Left kidney (tissue), 8 donors: ENCODE measurements at places on chromosomes 16 and 17. TPM values are rescaled to one million over a fixed set of nuclear protein-coding genes. Genes with fewer than 3 reads are reported as not detected.

- DNase-seq, result no peak
Measured at GRCh38 chr17:73404246-73404645, 92.4 kb upstream of the CDC42EP4 start.

DNA sequence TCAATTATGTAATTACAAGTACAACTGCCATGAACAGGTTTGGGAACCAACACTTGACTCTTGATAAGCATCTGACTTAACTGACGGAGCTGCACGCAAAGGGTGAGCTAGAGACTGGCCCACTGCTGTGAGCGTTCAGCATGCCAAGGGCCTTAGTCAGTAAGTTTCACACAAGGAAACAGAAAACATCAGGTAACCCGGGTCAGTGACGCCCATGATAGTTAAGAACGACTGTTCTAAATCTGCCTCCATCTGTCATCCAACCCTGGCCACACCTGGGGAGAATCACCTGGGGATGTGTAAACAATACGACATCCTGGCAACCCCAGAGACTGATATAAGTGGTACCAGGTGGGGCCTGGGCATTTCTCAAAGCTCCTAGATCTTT is 12.3 kb downstream of the SMIM5 start:
- no peak for DNase-seq

DNA sequence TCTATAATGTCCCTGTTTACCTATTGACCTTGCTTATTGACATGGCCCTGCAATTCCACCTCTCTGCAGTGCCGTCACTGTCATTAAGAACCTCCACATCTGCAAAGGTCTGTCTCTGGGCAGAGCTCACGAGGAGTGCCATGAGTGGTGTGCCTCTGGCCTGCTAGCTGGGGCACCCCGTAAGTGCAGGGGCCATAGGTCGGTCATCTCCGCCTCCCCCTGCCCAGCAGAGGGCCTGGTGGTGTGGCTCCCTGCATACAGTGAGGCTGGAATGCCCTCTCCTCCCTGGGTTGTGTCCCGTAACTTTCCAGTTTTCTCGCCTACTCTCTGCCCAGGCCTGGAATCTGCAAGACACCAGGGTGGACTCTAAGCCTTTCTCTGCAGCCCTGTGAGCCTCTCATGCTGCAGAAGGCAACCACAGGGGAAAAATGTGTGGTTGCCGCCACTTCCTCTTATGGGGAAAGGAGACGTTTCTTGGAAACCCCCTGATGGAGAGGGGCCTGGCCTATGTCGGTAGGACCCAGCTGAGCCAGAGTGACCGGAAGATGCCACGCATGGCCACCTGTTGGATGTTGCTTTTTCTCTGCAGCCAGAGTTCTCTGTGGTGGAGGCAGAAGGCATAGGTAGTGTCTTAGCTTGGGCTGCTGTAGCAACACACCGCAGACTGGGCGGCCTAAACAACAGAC is 2.7 kb upstream of the SNX20 start:
- no peak for DNase-seq

COX6A2 gene
- polyA plus RNA-seq, result 0.85 TPM

GRB7 gene
- 38.8 TPM for polyA plus RNA-seq

SLC47A1 gene
- polyA plus RNA-seq, result 27.3 TPM

TANC2 gene
- polyA plus RNA-seq, result 32.0 TPM

DNA sequence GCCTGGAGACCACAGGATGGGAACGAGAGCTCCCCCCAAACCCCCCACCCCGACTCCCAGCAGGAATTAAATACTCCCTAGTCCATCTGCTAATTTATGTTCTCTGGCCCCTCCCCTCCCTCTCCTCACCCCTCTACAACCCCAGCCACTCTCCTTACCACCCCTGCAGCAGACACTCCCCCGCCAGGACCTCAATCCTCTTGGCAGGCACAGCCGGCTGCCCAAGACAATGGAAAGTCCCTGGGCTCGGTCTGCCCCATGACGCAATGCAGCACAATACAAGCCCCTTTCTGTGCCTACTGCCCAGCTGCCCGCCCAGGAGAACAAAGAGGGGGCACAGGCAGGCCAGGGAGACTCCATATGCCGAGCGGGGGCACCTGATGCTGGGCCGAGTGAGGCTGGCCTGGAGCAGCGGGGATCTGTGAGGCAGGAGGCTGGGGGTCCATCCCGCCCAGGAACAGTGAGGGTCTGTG is 30.3 kb upstream of the CDC42EP4 start:
- DNase-seq, result peak; percentile 89
